ENCODE measurements at places on chromosomes 7 and 10. TPM values are rescaled to one million over a fixed set of nuclear protein-coding genes. Genes with fewer than 3 reads are reported as not detected.

Gene C10orf143
- 0.73 TPM for total RNA-seq

Gene DYDC2
- not detected for total RNA-seq

Gene WNT8B
- total RNA-seq: not detected

Gene LRIT1
- not detected for total RNA-seq

Gene ZNF488
- not detected for total RNA-seq

Gene CCDC3
- total RNA-seq: not detected

Gene TSPAN14
- total RNA-seq: 60.0 TPM

Gene TAS2R4
- 1.00 TPM for total RNA-seq

Gene ANKRD30A
- not detected for total RNA-seq

Gene PDK4
- 10.2 TPM for total RNA-seq

Gene ZEB1
- total RNA-seq: 0.46 TPM

Gene PPP1R9A
- total RNA-seq: 1.0 TPM

Gene PLEKHS1
- total RNA-seq: not detected

Gene ZFAND2A
- total RNA-seq: 6.0 TPM

Gene SPDYE2B
- not detected for total RNA-seq

Gene ADAM12
- 28.4 TPM for total RNA-seq

Gene FAM3C
- 30.3 TPM for total RNA-seq

Gene CH25H
- total RNA-seq: 0.73 TPM

Gene CPXM2
- 0.31 TPM for total RNA-seq

Gene PTF1A
- not detected for total RNA-seq

Gene MET
- 80.3 TPM for total RNA-seq

Gene FKBP9
- total RNA-seq: 202 TPM

Gene UCMA
- not detected for total RNA-seq

Gene HECW1
- total RNA-seq: not detected

Gene PDE6C
- not detected for total RNA-seq

Gene AKR1E2
- 0.67 TPM for total RNA-seq

Gene SOSTDC1
- not detected for total RNA-seq

Gene LBX1
- total RNA-seq: not detected

Gene MSMB
- total RNA-seq: not detected

Gene EEF1AKMT2
- 27.5 TPM for total RNA-seq

Gene GPC2
- total RNA-seq: 4.5 TPM

Gene PCLO
- total RNA-seq: under 0.01 TPM

Gene TRIM73
- total RNA-seq: 2.5 TPM

Gene RBP3
- total RNA-seq: not detected

Gene LRRC18
- not detected for total RNA-seq

Gene ZNF487
- 2.1 TPM for total RNA-seq

Gene HMX3
- total RNA-seq: not detected

Gene TCF7L2
- 4.7 TPM for total RNA-seq

Gene FGFBP3
- 1.9 TPM for total RNA-seq

All from melanocyte of skin (primary cell).